ENCODE measurements at places on chromosomes 1 and 21.

DNA sequence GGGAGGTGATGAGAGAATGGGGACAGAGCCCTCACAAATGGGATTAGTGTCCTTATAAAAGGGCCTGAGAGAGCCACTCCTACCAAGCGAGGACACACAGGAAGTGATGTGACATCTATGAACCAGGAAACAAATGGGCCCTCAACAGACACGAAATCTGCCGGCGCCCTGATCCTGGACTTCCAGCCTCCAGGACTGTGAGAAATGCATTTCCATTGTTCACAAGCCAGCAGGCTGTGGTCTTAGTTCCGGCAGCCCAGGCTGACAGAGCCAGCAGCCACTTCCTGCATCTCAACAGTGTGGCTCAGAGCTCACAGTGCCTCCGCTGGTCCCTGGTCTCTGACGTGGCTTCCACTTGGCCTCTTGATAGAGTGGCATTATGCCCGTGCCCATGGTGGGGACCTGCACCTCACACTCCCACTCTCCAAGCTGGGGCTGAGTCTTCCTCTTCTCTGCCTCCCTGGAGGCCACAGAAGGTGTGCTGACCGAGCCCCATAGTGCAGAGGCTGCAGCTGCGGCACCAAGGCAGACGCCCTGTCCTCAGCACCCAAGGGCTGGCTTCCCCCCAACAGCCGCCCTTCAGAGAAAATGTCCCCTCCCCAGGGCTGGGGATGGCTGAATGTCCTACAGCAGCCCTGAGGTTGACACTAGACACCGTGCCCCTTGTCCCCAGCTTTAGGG lies 44.9 kb downstream of the ACOT7 start:
- DNase-seq, result peak; percentile 29

GRCh38 chr1:15952317-15953258 lies 23.3 kb downstream of the ZBTB17 start:
- no peak for DNase-seq

DNA sequence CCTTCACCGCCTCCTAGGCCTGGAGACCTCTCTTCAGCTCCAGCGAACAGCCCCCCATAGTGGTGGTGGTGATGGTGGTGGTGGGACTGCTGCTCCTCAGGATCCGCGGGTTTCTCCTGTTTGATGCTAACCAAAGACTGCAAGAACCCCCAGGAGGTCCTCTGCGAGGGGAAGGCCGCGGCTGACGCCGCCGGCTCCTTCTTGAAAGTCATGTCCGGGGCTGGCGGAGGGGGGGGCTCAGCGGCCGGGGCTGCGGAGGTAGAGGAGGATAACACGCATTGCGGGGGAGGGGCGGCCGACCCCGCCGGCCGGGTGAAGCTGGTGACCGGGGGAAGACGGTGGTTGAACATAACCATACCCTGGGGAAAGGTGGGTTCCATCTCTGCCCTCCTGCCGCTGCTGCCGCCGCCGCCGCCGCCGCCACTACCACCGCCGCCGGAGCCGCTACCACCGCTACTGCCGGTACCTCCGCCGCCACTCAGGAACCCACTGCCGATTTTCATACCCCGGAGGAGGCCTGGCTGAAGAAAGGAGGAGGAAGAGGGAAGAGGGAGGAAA lies 554 bp downstream of the ZNF281 start:
- no peak for DNase-seq

DNA sequence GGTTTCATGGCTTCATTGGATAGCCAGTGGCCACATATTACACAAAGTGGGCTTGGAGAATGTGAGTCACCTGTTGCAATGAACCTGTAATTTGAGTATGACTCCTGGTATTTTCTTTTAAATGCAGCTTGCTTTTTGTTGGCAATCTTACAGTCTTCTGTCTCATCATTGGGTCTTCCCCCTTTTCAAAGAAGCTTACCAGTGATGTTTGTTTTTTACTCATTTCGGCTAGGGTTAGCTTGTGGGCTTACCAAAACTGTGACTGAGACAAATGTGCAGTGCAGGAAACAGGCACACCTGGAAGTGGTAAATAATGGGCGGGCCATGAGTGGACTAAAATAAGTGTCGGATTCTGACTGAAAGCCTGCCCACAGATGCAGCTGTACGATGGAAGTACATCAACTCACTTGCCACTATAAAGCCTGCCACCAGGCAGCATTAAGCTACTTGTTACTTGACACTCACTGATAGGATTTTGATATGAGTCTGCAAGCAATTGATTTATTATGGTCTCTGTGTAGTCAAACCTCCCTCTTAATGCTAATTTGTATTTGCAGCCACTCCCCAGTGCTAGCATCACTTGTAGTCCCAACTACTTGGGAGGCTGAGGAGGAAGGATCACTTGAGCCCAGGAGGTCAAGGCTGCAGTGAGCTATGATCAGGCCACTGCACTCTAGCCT lies 4.2 kb downstream of the HHAT start:
- DNase-seq, result no peak

DNA sequence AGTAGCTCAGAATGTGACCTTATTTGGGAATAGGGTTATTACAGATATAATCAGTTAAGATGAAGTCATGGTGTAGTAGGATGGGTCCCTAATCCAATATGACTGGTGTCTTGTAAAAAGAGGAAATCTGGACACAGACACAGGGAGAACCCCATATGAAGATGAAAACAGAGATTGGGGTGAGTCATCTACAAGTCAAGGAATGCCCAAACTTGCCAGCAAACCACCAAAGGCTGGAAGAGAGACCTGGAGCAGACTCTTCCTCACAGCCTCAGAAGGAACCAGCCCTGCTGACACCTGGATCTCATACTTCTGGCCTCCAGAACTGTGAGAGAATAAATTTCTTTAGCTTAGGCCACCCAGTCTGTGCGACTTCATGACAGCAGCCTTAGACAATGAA lies 29.9 kb downstream of the KRTAP19-8 start:
- DNase-seq, result no peak

DNA sequence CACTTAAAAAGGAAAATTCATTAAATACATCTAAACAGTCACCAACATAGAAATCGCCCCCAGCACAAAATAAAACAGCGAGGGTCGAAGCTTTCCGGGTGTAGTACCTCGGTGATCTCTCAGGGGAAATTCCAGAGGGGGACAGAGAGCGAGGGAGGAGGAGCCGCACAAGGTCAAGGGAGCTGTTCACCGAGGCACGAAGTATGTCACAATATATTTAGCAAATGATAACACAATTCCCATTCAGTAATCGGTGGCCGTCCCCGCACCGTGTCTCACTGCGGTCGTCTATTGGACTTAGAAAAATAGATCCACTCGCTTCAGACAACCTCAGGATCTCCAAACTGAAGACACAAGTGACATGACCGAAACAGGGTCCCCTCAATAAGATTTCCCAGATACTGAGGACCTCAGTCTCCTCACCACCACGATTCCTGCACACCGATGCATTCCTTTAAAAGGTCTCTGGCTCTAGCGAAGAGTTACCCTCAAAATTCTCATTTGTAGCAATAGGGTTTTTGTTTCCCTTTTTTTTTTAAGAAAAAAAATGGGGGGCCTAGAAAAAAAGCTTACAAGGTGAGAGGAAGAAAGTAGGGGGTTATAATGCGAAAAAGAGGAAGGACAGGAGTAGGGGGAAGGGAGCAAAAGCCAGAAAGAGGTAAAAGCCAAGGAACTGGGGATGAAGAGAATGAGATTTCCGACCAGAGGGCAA lies 1.1 kb downstream of the LPGAT1 start:
- DNase-seq, result no peak

GRCh38 chr1:184610876-184611595 lies 143.6 kb downstream of the EDEM3 start:
- no peak for DNase-seq

- no peak for DNase-seq
These were observed 1.2 kb downstream of the SARS1 start for GRCh38 chr1:109214695-109215623.

DNA sequence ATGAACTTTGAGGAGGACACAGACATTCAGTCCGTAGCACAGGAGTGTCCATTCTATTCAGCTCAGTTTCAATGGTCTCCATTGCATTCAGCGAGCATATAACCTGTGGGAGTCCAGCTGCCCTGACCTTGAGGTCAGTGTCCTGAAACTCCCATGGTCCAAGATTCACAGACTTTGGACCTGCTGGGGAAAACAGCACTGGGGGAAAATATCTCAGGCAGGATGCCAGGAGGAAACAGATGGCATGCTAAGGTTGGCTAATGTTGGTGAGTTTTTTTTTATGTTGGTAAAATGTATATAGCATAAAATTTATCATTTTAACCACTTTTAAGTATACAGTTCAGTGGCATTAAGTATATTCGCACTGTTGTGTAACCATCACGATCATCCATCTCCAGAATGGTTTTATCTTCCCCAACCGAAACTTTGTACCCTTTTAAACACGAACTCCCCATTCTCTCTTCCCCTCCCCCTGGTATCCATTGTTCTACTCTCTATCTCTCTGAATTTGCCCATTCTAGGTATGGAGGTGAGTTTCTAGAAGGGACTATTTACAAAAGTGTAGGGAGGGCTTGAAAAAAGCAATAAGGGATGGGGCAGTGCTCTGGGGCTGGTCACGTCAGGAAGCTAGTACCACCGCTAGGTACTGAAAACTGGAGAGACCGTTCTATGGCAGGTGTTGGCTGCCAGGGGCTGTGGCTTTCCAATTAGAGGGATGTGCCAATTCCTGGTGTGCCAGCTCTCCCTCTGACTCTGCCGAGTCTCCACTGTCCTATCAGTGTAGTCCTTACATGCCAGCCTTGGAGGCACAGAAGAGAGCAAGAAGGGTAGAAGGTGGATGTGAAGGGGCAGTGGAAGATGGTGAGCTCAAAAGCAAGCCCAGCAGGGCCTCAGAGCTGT lies 85.3 kb downstream of the FOXD2 start:
- no peak for DNase-seq

GRCh38 chr1:168057921-168058320 lies 78.8 kb downstream of the GPR161 start:
- no peak for DNase-seq

- no peak for DNase-seq
These were observed 11.9 kb upstream of the LGALS8 start for GRCh38 chr1:236511735-236512418.

GRCh38 chr1:15259622-15260007 lies 12.6 kb downstream of the FHAD1 start:
- no peak for DNase-seq

DNA sequence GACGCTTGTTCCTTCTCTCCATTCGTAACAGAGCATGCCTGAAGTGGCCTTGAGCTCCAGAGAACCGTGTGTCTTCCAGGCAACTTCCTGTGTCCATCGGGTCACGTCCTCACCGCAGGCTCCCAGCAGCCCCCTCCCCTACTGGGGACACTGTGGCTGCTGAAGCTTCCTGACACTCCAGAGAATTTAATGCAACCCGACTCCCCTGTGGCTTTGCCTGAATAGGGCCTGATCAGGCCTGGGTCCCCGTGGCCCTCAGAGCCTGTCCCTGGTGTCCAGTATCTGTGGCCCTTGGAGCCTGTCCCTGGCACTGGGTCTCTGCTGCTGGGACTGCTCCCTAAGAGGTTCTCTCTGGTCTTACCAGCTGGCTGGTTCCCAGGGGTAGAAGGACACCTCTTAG lies 219.7 kb upstream of the VAMP3 start:
- DNase-seq, result no peak

DNA sequence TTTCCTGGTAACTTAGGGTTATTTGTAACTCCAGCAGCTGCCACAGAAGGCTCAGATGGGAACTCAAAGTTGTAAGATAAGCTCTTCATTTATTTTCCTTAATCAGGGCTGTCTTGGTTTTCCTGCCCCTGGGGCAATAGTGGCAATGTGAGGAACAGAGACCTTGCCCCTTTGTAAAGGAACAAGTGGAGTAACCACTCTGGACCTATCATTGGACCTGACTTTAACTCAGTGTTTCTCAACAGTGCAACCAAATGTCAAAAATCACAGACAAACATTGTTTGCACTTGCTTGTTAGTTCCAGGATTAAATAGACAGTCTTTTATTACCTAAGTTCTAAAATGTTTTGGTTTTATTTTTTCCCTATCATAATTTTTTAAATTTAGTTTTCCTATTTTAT lies 2.8 kb upstream of the FMO3 start:
- no peak for DNase-seq

All from activated CD8-positive, alpha-beta memory T cell treated with anti-CD3 and anti-CD28 coated beads for 1 hour (primary cell).